ENCODE measurements at places on chromosomes 5 and 9. TPM values are rescaled to one million over a fixed set of nuclear protein-coding genes. Genes with fewer than 3 reads are reported as not detected.

KIF20A gene
- total RNA-seq, result 0.65 TPM

TPPP gene
- total RNA-seq, result 39.7 TPM

PCDHAC1 gene
- total RNA-seq, result 0.13 TPM

CTNND2 gene
- 1.7 TPM for total RNA-seq

DBH gene
- total RNA-seq, result not detected

MSX2 gene
- 1.2 TPM for total RNA-seq

PCDHA9 gene
- total RNA-seq, result not detected

FRRS1L gene
- total RNA-seq, result 1.2 TPM

DNA sequence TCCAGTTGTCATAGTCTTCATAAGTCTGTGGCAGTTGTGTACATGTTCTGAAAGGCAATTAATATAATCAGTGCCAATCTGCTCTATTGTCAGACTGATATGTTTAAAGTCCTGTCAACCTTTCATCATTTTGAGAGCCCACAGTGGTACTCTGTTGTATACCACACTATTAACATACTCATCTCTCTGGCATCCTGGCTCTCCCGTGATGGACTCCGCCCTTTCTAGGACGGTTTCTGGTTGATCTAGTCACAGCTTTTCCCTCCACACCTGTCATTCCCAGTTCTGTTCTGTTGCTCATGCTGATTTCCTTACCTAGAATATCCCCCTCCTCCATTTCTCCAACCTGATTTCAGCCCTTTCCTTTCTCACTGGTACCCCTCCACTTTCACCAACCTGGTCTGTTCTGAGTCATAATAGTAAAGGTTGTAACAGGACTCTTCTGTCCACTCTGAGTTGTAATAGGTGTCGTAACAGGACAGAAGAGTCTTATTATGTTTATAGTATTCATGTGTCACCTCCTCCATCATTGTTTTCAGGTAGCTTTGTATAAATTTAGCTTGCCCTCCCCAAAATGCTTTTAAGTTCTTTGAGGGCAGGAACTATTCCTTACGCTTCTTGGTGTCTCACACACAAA, 4.1 kb downstream of the PTCD2 start:
- no peak for DNase-seq

DNA sequence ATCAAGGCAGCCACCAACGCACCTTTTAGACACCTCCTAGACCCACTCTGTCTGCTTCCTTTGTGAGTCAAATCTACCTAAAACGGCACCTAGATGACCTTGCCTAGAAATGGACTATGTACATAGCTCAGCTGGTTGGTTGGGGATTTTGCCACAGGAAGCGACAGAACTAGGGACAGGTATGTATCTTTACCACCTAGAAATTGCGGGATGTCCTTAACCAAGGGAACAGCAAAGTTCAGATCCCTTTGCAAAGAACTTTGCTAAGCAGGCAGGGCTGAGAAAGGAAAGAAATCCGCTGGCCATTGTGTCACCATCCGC, 2.0 kb upstream of the ENC1 start:
- DNase-seq, result no peak

DNA sequence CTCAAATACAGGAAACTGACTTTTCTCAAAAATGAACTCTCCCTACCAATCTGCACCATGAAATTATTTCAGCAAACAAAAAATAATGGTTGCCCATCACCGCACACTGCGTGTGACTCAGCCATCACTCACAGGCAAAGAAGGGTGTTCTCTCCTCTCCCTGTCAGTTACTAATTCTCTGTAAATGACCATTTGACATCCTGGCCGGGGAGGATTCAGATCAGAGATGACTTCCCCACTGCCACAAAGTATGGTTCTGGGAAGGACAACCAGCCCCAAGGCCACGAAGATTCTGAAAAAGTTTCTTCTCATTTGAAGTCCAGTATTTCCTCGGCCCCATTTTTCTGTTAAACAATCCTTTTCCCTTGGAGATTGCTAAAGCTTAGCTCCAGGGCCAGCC, 199.4 kb downstream of the AUH start:
- DNase-seq, result no peak

- DNase-seq, result no peak
Measured at GRCh38 chr5:179904463-179905160, 3.1 kb downstream of the TBC1D9B start.

- no peak for DNase-seq
Measured at GRCh38 chr5:110718311-110718710, 8.2 kb downstream of the TMEM232 start.

DNA sequence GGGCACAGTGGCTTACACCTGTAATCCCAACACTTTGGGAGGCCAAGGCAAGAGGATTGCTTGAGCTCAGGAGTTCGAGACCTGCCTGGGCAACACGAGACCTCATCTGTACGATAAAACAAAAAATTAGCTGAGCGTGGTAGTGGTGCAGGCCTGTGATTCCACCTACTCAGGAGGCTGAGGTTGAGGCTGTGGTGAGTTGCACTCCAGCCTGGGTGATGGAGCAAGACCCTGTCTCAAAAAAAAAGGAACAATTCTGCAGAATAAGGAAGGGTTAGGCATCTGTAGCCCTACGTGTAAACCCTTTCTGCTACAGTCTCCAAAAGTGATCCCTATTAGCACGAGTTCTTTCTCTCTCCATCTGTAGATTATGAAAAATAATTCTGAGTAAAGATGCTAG, 19.9 kb downstream of the CDC26 start:
- DNase-seq, result no peak

DNA sequence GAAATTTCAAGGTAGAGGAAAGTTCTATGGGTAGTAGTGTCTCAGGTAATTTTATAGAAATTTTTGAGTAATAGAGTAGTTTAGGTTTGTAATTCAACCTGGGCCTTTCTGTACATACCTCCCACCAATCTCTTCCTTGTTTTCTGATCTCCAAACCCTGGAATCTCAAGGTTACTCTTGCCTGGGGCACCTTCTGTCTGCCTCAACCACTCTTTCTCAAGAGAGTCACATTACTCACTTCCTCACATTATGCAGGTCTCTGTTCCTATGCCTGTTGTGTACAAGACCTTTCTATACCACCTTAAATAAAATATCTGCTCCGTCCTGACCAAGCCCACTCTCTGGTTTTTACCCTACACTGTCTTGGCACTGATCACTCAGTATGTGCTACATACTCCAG, 412.6 kb upstream of the CTNND2 start:
- no peak for DNase-seq

DNA sequence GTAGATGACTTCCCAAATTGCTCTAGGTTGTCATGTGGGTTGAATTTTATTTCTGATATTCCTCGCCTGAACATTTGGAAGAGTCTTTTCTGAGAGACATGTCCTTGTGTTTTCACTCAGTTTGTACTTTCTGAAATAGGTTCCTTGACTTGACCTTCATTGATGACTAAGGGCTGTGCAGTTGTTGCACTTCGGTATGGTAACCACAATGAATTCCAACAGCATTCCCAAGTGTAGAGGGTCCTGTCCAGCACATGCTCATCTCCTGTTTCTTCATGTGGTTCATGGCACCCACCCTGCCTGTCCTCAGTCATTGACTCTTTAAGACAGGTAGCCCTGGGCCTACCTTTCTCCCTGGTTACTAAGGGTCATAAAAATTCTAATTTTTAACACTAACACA, 527.8 kb downstream of the MTRR start:
- no peak for DNase-seq

GRCh38 chr5:93746406-93747056, 5.1 kb upstream of the POU5F2 start:
- DNase-seq, result no peak

GRCh38 chr9:130054820-130055219, 1.1 kb downstream of the GPR107 start:
- DNase-seq, result no peak

GRCh38 chr5:177433658-177434217, 7.3 kb downstream of the GRK6 start:
- no peak for DNase-seq

- DNase-seq, result no peak
Measured at GRCh38 chr9:20048985-20049384, 260.1 kb upstream of the SLC24A2 start.

DNA sequence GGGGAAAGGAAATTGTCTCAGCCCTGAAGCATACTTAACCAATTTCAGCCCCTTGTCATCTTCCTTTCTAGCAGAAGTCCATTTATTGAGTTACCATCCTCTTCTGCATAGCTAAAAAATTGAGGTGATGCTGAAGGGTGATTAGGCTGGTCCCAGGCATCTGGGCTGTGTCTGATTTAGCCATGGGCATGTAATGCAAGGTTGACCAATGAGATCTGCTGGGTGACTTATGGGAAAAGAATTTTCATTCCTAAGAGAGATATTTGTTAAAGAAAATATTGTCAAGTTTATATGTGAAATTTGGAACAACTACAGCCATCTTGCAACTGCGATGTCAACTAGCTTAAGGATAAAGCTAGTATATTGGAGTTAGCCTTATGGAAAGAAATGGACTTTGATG, 5.1 kb downstream of the ITGA2 start:
- no peak for DNase-seq

DNA sequence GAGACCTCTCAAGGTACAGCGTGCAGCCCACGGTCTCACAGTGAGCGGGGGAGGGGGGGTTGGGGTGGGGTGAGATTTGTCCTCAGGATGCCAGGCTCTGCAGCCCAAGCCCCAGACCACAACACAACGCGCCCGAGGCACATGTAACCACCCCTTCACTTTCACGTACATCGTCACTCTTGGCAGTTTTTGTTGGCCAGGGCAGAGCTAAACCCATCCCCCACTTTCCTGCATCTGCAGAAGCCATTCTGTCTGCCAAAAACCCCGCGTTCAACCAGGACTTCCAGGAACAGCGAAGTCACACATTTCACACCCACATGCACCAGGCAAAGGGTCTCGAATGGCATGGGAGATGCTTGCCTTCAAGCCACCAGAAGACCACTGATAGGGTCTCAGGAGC, 9.4 kb upstream of the SMIM23 start:
- DNase-seq, result no peak

DNA sequence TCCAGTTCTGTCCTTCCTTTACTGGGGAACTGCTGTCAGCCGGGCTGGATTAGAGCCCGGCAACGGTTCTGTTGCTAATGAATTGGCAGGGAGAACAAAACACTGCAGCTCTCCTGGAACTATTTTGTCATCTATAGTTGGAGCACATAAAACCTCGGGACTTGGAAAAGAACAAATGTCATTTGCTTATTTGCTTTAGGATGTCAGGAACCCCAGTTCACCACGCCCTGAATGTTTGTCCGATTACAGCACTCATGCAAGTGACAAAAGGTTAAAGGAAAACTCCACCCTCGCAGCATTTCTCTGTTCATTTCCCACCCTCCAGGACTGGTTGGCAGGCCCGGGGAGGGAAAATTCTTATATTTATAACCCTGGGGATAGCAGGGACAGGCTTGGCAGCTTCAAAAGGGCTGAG, 66.4 kb upstream of the PLPP1 start:
- peak; percentile 89 for DNase-seq

GRCh38 chr5:34047774-34048572, 5.0 kb upstream of the C1QTNF3 start:
- DNase-seq, result no peak

GRCh38 chr5:136891175-136891972, 526.0 kb upstream of the TRPC7 start:
- no peak for DNase-seq

DNA sequence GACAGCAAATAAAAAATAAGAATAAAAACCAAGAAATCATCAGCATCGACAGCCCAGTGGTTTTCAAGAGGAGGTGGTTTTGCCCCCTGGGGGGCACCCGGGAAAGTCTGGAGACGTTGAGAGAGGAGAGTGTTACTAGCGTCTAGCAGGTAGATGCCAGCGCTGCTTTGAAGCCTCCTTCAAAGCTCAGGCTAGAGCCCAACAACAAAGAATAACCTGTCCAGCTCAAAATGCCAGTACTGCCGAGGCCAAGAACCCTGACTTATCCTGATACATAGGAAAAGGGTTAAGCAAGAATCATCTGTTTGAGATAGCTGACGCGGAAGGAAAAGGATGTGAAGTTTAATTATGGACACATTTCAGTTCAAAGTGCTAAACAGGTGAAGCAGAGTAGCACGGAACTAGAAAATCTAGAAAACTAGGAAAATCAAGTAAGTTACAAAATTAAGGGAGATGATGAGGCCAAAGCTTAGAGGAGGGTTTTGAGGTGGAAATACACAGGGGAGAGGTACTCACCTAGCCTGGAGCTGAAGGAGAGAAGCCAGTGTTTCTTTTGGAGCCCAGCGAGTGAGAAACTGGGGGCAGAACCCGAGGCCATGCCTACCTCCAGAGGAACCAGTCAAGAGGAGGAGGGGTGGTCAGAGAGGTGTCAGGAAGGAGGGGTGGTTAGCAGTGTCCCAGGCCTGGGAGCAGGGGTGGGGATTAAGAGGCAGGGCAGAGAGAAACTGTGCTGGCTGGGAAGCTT, 121.0 kb upstream of the RETREG1 start:
- DNase-seq, result no peak

GRCh38 chr5:22669345-22669744, 183.8 kb downstream of the CDH12 start:
- no peak for DNase-seq

DNA sequence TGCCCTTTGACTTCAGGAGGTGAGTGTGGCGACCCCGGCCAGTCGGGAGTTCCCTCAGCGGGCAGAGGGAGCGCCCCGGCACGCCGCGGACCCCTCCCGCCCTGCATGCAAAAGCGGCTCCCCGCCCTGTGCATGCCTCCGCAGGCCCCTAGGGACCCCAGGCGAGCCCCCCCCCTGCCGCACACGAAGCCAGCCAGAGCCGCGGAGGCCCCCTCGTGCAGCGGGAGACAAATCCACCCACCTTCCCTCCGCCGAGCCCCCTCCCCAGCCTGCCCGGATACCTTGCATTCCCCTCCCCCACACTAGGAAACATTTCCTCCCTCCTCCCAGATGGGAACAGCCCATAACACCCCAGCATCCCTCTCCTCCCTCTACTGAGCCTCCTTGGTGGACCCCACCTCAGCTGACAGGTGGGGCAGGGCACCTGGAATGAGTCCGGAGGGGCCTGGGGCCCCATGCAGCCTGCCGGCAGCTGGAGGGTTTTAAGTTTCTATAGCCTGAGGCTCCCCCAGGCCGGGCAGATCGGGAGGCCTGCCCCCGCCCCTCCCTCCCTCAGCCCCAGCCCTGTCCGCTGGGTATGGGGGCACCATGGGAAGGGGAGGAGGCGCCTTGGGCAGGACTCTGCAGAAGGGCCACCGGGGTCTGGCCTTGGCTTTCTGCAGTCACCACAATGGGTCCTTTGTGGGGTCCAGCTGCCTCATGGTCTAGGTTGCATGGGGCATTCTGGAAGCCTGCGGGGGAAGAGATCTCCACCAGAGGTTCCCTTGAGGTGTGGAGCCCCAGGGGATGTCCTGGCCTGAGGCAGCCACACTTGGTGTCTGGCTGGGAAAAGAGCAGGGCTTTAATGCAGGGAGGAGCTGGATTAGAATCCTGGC, 601 bp downstream of the ERGIC1 start:
- no peak for DNase-seq

GRCh38 chr5:55620009-55620765, 85.4 kb upstream of the PLPP1 start:
- DNase-seq, result no peak

- DNase-seq, result no peak
Measured at GRCh38 chr9:75429531-75430475, 341.5 kb downstream of the OSTF1 start.

DNA sequence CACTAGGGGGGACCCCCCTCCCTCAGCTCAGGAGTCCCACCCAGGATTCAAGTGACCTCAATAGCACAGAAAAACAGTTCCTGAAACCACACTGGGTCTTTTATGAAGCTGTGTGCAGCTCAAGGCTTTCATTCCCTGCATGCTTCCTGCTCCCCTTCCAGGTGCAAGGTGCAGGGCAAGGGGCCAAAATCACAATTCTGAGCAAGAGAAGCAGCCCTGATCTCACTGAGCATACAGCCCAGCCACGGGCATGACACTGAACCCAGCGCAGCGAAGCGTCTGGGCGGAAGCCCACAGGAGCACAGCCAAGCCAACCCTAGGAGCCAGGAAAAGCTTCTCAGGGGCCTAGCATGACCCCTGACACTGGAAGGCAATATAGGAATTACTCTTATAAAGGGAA, 62.9 kb downstream of the IRX2 start:
- no peak for DNase-seq

Data from Right ventricle myocardium superior (tissue), 1 donor.